ENCODE measurements at places on chromosomes 6 and 20. TPM values are rescaled to one million over a fixed set of nuclear protein-coding genes. Genes with fewer than 3 reads are reported as not detected.

SYTL3 gene
- 0.88 TPM for total RNA-seq

BNIP5 gene
- not detected for total RNA-seq

HLA-DRB5 gene
- total RNA-seq = not detected

ZNF831 gene
- not detected for total RNA-seq

MTFR2 gene
- total RNA-seq = 13.6 TPM

FAXC gene
- 5.1 TPM for total RNA-seq

PAK5 gene
- not detected for total RNA-seq
